ENCODE measurements at places on chromosomes 3 and 15.

GRCh38 chr3:46671541-46672348 is 21.7 kb downstream of the ALS2CL start:
- no peak for DNase-seq

- no peak for DNase-seq
Observed at GRCh38 chr3:4634894-4635293, 141.7 kb downstream of the ITPR1 start.

GRCh38 chr3:8220291-8220690 is 281.3 kb upstream of the LMCD1 start:
- DNase-seq = no peak

GRCh38 chr3:71402911-71403310 is 180.6 kb downstream of the FOXP1 start:
- DNase-seq = no peak

DNA sequence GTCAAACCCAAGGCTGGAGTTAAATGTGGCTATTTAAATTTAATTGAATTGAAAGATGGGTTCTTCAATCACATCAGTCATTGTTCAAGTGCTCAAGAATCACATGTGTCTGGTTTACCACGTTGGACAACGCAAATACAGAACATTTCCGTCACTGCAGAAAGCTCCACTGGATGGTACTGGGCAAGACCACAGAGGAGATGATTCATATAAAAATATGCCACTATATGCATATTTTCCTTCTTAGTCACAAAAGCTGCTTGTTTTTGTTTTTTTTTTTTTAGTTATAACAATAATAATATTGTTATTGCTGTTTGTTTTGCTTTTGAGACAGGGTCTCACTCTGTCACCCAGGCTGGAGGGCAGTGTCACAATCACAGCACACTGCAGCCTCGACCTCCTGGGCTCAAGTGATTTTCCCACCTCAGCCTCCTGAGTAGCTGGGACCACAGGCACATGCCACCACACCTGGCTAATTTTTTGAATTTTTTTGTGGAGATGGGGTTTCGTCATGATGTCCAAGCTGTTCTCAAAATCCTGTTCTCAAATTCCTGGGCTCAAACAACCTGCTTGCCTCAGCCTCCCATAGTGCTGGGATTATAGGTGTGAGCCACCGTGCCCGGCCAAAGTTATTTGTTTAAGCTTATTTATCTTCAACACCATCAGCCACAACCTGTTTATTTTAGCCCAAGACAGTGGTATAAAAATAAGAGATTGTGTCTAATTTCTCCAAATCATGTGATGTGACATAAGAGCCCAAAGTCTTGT is 19.4 kb downstream of the RTP3 start:
- no peak for DNase-seq

- no peak for DNase-seq
Observed at GRCh38 chr3:63886858-63887257, 23.2 kb downstream of the ATXN7 start.

DNA sequence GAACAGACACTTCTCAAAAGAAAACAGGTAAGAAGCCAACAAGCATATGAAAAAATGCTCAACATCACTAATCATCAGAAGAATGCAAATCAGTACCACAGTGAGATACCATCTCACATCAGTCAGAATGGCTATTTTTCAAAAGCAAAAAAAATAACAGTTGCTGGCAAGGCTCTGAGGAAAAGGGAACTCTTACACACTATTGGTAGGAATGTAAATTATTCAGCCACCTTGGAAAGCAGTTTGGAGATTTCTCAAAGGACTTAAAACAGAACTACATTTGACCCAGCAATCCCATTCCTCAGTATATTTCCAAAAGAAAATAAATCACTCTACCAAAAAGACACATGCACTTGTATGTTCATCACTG is 95.6 kb downstream of the APBA2 start:
- no peak for DNase-seq

- no peak for DNase-seq
Observed at GRCh38 chr3:171028779-171029232, 2.3 kb upstream of the SLC2A2 start.

GRCh38 chr3:72548981-72549380 is 299.3 kb downstream of the SHQ1 start:
- DNase-seq = no peak

DNA sequence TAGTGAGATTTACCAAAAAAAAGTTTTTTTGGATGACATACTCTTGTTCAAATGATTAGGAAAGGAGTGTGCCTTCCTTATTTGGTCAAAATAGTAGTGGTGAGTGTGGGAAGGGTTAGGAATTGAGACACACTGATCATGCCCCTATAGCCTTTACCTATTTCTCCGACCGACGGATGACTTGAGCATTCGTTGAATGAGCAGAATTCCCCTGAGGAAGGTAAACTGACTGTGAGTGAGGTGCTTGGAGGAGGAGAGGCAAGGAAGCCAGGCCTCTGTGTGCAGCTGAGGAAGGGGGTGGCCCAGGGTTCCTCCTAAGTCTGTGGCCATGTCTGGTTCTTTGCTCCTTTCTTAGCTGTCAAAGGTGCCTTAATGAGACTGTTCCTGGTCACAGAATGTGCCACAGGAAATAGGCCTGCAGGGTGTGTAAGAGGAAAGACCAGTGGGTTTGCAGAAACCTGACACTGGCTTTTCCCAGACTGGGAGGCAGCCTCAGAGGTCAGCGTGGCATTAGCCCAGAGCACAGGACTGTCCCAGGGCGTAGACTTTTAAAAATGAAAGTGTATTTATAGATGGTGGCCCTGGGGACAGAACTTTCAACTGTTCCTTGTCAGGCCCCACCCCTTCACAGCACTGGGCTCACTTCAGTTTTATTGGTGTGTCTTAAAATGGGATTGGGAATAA is 307.7 kb upstream of the C2CD4B start:
- DNase-seq = no peak

DNA sequence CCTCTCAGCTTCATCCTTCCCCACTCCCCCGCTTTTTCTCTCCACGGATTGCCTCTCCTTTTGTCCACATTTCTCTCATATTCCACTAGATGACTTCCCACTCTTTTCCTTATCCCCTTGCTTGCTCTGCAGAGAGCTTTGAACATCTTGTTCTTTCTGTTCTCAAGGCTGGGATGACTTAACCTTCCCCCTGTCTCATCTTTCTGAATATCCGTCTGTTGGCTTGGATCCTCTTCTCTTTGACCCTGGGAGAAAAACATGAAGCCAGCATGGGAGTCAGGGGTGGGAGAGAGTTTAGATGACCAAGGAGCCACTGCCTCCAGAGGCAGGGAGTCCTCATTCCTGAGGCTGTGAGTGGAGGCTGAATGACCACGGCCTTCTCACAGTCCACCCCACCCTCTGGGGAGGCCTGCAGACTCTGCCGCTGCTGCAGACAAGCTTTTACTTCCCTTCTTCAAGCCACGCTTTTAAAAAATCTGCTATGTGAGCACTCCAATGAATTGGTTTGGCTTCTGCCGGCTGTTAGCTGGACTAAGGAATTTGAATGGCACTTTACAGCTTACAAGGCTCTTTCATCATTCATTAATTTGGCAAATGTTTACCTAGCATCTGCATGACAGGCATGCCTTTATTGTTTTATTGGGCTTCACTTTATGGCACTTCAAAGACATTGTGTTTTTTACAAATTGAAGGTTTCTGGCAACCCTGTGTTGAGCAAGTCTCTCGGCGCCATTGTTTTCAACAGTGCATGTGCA is 111.6 kb upstream of the SLC6A6 start:
- DNase-seq = no peak

DNA sequence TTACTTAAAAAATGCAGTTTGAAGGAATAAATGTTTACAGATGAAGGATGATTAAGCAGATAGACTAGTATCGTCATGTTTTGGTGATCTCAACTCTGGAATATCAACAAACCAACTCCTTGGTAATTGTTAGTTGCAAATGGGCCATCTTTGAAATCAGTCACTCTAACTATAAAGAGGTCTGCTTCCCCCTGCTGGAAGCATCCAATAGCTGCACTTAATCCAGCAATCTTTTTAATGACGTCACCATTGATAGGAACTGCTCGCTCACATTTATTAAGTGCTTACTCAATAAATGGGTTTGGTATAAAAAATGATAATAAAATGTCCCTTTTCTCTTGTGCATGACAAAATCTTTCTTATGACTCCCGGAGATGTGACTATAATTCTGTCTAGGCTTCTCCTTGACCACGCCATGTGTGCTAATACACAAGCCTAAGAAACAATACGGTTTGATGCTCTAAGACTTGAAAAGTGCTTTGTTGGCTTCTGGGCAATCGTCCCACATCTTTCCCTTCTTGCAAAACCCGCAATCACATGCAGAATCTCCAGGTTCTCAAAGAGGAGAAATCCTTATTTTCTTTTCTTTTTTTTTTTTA is 227.6 kb upstream of the POU1F1 start:
- DNase-seq = no peak

GRCh38 chr3:128462341-128462910 is 4.3 kb downstream of the DNAJB8 start:
- DNase-seq = no peak

- no peak for DNase-seq
Observed at GRCh38 chr3:69890084-69890483, 109.4 kb upstream of the SAMMSON start.

DNA sequence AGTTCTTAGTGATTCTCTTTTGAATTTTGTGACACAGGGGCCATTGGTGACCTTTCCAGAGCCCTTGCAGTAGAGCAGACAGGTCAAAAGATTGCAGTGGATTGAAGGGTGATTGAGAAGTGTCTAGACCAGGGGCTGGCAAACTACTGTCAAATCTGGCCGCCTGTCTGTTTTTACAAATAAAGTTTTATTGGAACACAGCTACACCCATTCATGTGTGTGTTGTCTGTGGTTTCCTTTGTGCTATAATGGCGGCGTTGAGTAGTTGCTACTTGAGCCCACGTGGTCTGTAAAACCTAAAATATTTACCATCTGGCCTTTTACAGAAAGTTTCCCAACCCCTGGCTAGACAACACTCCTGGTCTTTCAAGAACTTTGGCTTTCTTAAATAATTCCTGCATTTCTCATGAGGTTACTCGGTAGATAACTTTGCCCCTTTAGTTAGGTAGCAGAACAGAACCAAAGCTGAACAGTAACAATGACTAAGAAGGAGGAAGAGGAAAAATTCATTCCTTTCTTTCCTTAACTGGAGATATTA is 265.1 kb upstream of the NR2E3 start:
- no peak for DNase-seq

GRCh38 chr15:100190675-100191074 is 151.1 kb downstream of the ADAMTS17 start:
- DNase-seq = no peak

GRCh38 chr3:174767853-174768382 is 91.2 kb upstream of the NAALADL2 start:
- no peak for DNase-seq
